ENCODE measurements at places on chromosomes 7 and 10.

- no peak for DNase-seq
Observed at GRCh38 chr10:120406376-120406775, 50.7 kb upstream of the PLPP4 start.

GRCh38 chr10:108789919-108790318 lies 1133.4 kb downstream of the XPNPEP1 start:
- no peak for DNase-seq

DNA sequence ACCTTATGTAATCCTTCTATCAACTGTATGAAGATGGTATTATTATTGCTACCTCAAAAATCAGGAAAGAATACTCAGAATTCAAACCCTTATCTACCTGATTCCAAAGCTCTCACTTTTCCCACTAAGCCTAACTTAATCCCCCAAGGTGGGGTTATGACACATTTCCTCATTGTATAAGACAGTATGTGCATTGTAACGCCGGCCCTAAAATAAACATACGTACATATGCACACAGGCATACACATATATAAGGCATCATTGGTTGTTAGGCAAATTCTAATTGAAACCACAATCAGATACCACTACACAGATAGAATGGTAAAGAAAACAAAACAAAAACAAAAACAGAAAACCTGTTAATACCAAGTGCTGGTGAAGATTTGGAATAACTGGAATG lies 556.5 kb downstream of the INHBA start:
- DNase-seq: no peak

- DNase-seq: no peak
Observed at GRCh38 chr7:23346316-23346715, 47.2 kb downstream of the MALSU1 start.

- no peak for DNase-seq
Observed at GRCh38 chr7:30625283-30625682, 30.6 kb downstream of the GARS1 start.

DNA sequence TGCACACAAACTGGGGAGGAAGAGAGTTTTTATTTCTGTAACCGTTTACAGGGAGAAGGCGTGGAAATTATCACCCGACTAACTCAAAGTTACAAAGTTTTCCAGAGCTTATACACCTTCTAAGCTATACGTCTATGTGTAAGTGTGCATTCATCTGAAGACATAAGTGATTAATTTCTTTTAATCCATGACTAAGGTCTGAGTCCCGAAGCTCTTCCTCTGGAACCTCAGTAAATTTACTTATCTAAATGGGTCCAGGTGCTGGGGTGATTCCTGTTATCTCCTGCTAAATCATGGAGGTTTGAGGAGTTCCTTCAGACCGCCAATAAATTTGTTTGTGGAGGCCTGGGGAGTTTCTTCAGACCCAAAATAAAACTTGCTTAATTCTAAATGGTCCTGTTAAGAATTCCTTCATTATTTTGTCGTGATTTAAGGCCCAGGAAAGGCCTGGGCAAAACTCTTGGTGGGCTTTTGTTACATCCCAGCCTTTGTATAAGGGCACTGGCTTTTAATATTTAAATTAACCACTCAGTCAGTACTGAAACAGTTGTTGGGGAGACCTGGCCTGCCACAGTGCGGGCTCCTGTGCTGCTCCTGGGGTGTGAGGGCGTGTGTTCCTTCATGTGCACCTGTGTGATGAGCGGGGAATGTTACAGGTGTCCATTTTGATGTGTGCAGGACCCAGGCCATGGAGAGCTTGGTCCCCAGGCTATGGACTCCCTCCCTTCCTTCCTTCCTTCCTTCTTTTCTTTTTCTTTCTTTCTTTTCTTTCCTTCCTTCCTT lies 5.8 kb upstream of the METTL27 start:
- DNase-seq: no peak

DNA sequence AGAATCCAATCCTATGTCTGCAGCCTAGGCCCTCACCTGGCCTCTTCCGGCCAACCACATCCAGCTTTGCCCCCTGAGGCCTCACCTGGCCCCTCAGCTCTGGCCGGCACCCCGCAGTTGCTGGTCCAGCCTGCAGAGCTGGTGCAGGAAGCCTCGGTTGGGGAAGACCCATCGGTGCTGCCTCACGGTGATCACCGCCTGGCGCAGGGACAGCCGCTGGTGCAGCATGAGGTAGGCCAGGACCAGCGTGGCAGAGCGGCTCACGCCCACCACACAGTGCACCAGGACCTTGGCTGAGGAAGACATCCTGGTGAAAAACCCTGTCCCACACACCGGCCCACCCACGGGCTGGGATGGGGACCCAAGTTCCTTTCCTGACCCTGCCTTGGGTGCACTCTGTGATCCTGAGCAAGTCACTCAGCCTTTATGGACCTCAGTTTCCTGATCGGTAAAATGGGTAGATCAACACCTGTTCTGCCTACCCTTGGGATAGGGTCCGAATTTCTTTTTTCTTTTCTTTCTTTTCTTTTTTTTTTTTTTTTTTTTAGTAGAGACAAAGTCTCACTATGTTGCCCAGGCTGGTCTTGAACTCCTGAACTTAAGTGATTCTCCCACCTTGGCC lies 5.8 kb upstream of the SAMD8 start:
- DNase-seq: no peak

DNA sequence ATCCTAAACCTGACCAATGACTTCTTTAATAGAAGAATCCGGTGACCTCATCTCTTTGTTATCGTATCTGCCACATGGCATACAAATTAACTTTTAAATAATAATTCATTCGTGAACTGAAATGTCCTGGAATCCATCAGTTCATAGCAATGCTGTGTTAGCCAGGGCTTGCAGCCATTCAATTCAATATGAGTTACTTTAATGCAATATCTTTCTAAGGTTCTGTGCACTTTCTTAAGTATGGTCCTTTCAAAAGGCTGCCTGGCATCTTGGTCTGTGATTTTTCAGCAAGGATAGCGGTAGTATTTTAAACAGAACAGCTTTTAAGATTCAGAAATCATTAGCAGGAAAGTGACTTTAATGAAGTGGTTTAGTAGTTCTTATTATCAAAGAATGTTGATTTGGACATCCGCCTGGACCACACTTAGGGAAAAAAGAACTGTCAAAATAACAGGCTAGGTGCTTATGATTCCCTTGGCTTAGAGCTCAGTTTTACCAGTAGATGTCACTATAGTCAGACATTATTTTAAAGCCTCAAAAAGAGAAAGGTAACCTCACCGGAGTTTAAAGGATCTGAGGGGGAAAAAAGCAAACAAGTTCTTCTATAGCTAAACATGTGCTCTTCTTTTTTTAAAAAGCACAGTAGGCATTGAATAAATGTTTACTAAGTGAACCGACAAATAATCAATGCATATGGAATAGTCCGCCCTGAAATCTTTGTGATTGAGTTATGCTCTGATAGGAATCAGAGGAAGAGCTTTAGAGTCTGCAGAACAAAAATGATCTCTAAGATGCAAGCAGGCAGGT lies 22.7 kb downstream of the SLC35G1 start:
- DNase-seq: no peak

GRCh38 chr7:51223505-51223904 lies 93.1 kb downstream of the COBL start:
- DNase-seq: no peak

DNA sequence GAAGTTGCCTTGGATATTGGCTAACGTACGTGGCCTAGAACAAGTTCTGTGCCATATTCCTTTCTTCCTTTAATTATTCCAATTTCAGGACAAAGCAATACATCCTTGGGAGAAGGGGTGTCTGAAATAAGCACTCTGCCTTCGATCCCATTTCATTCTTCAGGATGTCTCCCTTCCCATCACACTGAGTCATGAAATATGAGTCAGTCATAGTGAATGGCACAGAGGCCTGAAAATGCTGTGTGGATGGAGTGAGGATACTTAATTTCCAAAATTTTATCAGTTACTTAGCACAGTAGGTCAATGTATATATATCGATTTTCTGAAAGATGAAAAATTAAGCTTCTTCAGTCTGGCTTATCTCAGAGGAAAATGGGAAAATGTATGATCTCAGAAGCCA lies 19.5 kb downstream of the EVX1 start:
- DNase-seq: no peak

DNA sequence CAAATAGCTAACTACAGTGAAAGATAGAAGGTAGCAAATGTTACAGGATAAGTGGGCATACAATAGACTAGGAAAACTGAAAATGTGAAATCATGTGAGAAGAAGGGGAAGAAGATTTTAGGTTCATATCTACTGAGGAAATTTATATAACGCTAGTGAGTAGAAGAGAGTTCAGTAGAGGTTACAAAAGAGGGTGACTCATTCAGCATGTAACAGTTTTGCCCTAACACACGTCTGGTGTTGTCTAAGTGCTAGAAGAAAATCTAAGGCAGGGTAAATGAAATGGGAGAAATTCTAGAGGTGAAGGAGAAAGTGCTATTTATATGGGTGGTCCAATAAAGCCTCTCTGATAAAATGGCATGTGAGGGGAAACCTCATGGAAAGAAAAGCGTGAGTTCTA lies 731.4 kb upstream of the POT1 start:
- DNase-seq: no peak

GRCh38 chr7:6432781-6433180 lies 15.0 kb downstream of the DAGLB start:
- no peak for DNase-seq

DNA sequence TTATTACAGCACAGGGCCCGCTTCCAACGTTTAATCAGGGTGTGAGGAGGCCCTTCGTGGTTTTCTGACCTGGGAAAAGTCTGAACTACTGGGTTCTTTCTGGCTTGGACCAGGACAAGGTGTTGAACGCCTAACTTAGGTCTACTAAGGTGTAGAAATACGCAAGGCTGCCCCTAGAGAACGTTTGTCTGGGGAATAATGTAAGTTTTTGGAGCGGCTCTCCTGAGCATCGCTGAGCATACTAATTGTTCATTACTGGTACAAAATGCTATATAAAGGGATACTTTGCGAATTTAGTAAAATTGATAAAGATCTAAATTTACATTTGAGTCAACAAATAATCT lies 32.4 kb upstream of the TOMM7 start:
- DNase-seq: no peak

DNA sequence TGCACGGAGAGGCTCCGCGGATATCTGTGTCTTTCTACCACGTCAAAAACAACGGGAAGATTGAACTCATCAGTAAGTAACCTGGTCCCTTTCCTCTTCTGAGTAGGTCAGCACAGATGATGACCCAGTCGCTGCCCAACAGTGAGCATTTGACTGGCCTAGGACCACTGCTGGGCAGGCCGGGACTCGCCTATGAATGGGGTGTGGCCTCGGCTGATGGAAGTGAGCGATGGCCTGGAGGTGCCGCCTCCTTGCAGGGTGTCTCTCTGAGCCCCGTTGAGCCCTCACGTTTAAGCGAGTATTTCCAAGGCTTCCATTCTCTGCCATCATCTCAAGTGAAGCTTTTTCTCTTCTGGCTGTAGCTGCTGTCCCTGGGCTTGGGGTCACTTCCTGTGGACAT lies 18.1 kb downstream of the EIF3B start:
- DNase-seq: no peak

DNA sequence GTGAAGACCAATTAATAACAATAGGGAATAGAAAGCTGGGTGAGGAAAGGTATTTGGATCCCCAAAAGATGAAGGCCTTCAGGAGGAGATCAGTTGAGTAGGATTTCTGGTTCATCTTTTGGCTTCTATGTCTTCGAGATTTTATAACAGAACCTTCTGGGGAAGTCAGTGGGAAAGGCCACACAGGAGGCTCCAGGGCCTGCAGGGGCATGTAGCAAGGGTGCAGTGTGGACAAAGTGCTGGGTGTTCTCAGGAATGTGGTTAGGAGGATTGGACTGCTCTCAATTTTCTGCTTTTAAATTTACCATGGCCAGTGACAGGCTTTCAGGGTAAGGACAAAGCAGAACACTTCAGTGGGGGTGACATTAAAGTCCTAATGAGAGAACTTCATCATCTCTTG lies 378.0 kb downstream of the CCSER2 start:
- DNase-seq: no peak

GRCh38 chr7:102463841-102464576 lies 654 bp downstream of the ALKBH4 start:
- no peak for DNase-seq

DNA sequence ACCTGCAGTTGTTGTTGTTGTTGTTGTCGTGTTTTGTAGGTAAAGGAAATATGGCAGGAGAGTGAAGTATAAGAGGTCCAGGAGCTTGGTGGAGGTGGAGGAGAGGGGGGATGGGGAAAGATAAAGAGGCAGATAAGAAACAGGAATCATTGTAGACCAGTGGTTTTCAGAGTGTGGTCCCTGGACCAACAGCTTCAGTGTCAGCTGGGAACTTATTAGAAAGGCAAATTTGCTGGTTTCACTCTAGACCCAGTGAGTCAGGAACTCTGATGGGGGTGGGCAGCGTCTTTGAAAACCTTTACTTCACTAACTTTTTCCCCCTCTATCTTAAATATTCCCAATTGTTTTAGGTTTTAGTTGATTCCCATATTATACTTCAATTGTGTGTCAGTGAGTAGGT lies 241.5 kb downstream of the AUTS2 start:
- no peak for DNase-seq

GRCh38 chr7:111650456-111650999 lies 88.2 kb upstream of the IMMP2L start:
- no peak for DNase-seq

- DNase-seq: no peak
Observed at GRCh38 chr7:2970307-2970664, 73.4 kb downstream of the CARD11 start.

- DNase-seq: no peak
Observed at GRCh38 chr7:84536271-84536870, 341.8 kb upstream of the SEMA3A start.

DNA sequence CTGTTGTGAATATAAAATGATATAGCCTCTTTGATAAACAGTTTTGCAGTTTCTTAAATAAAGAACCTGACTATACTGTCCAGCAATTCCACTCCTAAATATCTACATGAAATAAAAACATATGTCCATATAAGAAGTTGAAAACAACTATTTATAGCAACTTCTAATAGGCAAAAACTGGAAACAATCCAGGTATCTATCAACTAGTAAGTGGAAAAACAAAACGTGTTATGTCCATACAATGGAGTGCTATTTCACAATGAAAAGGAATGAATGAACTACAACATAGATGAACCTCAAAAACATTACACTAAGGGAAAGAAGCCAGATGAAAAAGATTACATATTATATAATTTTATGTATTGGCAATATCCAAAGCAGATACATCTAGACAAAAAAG lies 268.9 kb downstream of the CSTF2T start:
- no peak for DNase-seq
